GF-D8 (cell line): ENCODE measurements at places on chromosomes 2 and 18.

GRCh38 chr2:107263628-107264027, 377.7 kb upstream of the ST6GAL2 start:
- no peak for DNase-seq

GRCh38 chr18:13313006-13313686, 94.6 kb downstream of the LDLRAD4 start:
- no peak for DNase-seq

GRCh38 chr2:118812552-118812951, 34.9 kb downstream of the EN1 start:
- no peak for DNase-seq

GRCh38 chr2:84807063-84807485, 73.8 kb downstream of the TRABD2A start:
- no peak for DNase-seq
